ENCODE measurements at places on chromosomes 4 and X. TPM values are rescaled to one million over a fixed set of nuclear protein-coding genes. Genes with fewer than 3 reads are reported as not detected.

Gene HCCS
- 4.9 TPM for total RNA-seq

- no peak for DNase-seq
Observed at GRCh38 chr4:158538911-158539310, 17.2 kb downstream of the RXFP1 start.

DNA sequence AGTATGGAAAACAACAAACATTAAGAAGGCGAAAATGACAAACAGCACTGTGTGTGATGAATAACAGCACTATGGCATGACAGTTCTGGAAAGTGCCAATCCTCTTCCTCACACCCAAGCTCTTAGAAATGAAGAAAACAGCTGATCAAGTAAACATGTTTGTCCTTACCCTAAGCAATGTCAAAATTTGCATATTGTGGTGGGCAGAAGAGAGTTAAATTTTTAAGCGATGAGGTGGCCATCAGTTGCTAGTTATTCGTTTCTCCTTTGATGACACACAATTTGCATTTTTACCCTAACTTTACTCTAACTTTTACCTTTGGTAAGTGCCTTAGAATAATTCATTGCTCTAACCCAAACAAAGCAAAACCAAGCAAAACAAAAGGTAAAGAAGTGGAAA, 8.8 kb downstream of the PROM1 start:
- DNase-seq = no peak

DNA sequence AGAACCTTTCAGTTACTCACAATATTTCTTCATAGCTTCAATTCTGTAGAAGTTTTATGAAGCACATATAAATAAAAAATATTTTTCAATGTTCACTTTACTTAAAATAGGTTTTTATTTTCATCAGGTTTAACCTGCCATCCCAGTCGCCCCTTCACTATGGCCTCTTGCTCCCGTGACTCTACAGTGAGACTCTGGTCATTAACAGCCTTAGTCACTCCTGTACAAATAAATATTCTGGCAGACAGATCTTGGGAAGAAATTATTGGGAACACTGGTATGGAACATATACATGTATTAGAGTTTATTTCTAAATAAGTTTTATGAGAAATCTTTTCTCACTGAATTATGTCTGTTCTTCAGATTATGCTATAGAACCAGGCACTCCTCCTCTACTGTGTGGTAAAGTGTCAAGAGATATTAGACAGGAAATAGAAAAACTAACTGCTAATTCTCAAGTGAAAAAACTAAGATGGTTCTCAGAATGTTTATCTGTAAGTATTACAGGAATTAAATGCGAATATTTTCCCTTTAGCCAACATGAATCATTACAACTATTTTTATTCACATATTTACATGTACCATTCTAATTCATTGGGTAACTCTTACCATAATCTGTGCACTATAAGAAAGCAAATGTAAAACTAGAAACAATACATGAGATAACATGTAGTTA, 45.6 kb downstream of the SPATA4 start:
- DNase-seq = no peak

DNA sequence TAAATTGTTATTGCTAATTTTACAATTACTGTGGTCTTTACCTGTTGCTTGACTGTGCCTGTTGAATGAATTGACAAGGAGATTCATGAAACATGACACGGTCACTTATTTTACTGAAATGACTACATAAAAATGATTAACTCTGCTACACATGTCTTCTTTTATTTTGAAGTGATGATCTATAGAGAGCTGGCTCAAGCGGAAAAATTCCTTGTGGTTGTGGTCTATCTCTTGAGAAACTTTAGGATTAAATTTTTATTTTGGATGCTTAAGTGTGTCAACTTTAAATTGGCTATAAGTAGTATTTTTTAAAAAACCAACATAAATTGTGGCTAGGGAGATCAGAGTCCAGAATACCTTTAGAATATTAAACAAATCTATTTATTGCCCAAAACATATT, 131.8 kb upstream of the PITX2 start:
- no peak for DNase-seq

Gene LRIT3
- total RNA-seq = 1.4 TPM

- DNase-seq = no peak
Observed at GRCh38 chr4:37891260-37892159, 626 bp downstream of the TBC1D1 start.

GRCh38 chr4:129344058-129344457, 248.1 kb downstream of the C4orf33 start:
- DNase-seq = no peak

GRCh38 chr4:88583631-88584470, 8.4 kb upstream of the HERC3 start:
- no peak for DNase-seq

DNA sequence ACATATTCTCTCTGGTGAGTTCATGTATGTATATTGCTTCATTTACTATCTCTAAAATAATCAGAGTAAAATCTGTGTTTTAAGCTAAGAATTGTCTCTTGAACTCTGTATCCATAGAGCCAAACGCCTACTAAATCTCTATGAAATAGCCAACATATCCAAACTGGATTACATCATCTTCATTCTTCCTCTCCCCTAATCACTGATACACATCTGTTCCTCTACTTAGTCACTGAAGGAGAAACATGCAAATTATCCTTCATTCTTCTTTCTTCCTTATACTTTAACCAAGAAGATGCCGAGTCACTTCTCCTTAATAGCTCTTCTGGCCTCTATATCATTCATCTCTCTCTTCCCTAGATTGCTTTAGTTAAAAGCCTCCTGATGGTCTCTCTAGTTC, 630.4 kb upstream of the FTHL17 start:
- no peak for DNase-seq

Gene TRAM1L1
- 0.68 TPM for total RNA-seq

- DNase-seq = no peak
Observed at GRCh38 chr4:139900964-139901376, 235.4 kb downstream of the MGST2 start.

- no peak for DNase-seq
Observed at GRCh38 chr4:139910106-139910505, 243.9 kb downstream of the MAML3 start.

GRCh38 chr4:82213485-82214417, 160.0 kb downstream of the HNRNPD start:
- DNase-seq = no peak

Gene ITGB1BP2
- total RNA-seq = 52.6 TPM

GRCh38 chrX:67555578-67556203, 11.9 kb downstream of the AR start:
- no peak for DNase-seq

DNA sequence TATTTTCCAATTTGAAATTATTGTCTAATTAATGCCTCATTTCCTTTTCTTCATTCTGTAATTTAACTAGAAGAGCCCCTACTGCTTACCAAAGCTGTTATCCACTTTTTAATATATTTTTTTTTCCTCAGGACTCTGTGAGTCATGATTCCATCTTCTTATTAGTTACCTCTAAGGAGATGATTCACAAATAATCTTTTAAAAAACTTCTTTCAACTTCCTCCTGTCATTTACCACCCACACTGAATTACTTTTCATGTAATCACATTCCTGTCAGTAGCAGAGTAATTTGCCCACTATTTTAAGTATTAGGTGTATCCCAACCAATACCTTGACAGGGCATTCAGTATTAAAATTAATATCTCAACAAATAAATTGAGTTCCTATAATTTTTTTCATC, 470.9 kb upstream of the ADGRL3 start:
- DNase-seq = no peak

- no peak for DNase-seq
Observed at GRCh38 chrX:9171841-9172463, 138.0 kb upstream of the FAM9B start.

- no peak for DNase-seq
Observed at GRCh38 chr4:39889226-39889625, 88.5 kb downstream of the PDS5A start.

GRCh38 chrX:41868392-41868977, 54.9 kb downstream of the CASK start:
- DNase-seq = no peak

DNA sequence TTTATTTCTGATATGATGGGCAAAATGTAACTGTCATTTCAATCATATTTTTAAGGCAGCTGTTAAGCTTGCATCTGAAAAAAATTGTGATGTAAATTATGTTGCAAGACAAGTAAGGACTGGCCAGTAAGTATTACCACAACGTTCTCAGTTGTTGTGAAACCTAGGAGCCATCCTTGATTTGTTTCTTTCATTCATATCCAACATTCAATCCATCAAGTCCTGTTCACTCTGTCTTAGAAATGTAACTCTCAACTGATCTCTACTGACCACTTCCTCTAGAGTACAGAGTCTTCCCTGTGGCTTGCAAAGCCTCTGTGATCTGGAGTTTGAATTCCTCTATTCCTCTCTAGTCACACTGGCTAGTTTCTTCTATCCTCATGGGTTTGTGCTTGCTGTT, 161.4 kb upstream of the MAD2L1 start:
- no peak for DNase-seq
